ENCODE measurements at places on chromosomes 12 and 14.

DNA sequence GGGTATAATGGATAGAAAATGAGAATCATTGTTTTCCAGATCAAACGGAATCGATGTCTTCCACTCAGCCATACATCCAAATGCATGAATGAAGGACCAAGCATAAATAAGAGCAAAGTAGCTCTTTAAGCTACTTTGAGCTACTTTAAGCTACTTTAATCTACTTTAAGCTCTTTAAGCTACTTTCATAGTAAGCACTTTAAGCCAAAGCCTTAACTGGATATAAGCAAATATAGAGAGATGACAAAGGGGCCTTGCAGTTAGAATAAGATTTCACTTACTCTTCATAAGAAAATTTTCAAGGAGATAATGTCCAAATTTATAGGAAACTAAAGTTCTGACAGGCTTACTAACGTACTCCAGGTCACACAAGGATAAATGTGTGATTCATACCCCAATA is 355.6 kb upstream of the KITLG start:
- no peak for DNase-seq

- DNase-seq: no peak
Observed at GRCh38 chr12:27451036-27451825, 4.7 kb downstream of the SMCO2 start.

- no peak for DNase-seq
Observed at GRCh38 chr14:69505338-69506240, 21.1 kb downstream of the PLEKHD1 start.

DNA sequence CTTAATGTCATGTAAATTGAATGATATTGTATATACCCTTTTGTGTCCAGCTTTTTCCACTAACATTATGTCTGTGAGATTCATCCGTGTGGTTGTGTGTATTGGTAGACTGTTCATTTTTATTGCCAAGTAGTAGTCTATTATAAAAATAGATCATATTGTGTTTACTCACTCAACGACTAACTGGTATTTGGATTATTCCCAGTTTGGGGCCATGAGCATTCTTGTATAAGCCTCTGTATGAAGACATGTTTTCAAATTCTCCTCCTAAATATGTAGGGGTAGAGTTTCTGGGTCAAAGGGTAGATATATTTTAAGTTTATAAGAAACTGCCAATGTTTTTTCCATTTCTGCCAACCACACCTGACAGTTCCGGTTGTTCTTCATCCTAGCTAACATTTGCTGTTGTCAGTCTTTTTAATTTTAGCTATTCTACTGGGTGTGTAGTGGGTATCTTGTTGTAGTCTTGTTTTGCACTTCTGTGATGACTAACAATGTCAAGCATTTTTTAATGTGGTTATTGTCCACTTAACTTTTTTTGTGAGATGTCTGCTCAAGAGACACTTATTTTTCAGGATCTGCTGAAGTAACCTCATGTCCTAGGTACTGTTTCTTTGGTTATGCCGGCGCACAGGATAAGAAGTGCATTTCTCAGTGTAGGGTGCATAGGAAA is 93.2 kb downstream of the DACT1 start:
- no peak for DNase-seq

DNA sequence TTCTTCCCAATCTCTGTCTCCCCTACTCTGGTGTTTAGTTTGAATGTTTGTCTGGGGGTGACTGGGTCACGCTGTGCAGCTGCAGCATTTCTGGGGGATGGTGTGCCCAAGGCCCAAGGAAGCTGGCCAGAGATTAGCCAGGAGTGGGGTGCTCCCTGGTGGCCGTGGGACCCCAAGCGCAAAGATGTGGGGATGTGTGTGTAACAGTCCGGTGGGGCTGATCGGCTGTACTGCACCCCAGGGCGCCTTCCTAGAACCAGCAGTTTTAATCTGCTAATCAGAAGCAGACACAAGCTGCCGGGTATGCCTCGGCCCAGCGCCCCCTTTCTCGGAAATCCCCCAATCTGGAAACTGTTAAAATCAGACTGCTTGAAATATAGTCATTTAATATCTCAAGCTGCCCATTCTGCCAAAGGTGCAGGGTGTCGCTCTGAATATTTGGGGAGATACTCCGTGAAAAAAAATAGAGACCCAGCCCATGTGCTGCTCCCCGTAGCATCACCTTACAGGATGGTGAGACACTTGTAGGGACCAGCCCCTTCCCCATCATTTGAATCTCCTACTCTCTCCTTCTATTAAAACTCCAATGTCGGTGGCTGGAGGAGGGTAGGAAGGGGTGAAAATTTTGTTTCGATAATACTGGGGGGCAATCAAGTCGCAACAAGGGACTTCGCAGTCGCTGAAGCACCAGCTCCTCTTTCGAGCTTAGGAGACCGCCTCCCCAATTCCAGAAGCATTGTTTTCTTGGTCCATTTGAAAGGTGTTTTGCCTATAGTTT is 4.3 kb downstream of the HOXC9 start:
- DNase-seq: no peak

- DNase-seq: no peak
Observed at GRCh38 chr12:88142610-88142991, 494 bp downstream of the TMTC3 start.

GRCh38 chr12:103791350-103791920 is 49.6 kb downstream of the NT5DC3 start:
- DNase-seq: no peak

- DNase-seq: no peak
Observed at GRCh38 chr14:67680941-67681340, 6.5 kb upstream of the VTI1B start.

- DNase-seq: no peak
Observed at GRCh38 chr12:107129315-107129930, 36.1 kb upstream of the CRY1 start.

DNA sequence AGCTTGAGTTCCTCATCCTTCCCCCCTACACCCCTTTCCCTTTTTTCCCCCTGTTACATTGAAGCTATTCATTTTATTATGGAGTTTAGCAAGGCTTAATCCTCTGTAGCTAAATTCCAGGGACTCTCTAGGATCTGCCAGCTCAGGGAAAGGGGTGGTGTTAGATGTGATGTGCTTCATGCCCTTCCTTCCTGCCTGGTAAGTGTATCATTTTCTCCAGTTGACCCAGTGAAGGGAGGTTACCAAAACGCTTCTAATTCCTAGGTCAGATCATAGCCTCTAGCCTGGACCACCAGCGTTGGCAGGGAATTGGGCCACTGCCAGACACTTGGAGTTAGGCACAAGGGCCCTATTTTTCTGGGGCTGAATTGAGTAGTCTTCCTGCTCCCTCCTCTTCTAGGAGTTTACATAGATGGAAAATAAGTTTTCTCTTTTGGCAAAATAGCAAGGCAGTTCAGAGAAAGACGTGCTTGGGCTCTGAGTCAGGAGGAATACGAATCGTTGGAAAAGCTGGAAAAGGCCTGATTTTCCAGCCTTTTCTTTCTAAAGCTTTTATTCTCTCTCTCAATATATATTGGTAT is 88.3 kb downstream of the NPAS3 start:
- DNase-seq: peak; percentile 30

- no peak for DNase-seq
Observed at GRCh38 chr14:23580948-23581281, 2.3 kb upstream of the JPH4 start.

GRCh38 chr14:73462815-73463214 is 4.5 kb upstream of the NUMB start:
- no peak for DNase-seq

GRCh38 chr12:64039281-64039871 is 182.7 kb downstream of the KICS2 start:
- no peak for DNase-seq

GRCh38 chr12:1497161-1497560 is 97.2 kb downstream of the FBXL14 start:
- DNase-seq: no peak

DNA sequence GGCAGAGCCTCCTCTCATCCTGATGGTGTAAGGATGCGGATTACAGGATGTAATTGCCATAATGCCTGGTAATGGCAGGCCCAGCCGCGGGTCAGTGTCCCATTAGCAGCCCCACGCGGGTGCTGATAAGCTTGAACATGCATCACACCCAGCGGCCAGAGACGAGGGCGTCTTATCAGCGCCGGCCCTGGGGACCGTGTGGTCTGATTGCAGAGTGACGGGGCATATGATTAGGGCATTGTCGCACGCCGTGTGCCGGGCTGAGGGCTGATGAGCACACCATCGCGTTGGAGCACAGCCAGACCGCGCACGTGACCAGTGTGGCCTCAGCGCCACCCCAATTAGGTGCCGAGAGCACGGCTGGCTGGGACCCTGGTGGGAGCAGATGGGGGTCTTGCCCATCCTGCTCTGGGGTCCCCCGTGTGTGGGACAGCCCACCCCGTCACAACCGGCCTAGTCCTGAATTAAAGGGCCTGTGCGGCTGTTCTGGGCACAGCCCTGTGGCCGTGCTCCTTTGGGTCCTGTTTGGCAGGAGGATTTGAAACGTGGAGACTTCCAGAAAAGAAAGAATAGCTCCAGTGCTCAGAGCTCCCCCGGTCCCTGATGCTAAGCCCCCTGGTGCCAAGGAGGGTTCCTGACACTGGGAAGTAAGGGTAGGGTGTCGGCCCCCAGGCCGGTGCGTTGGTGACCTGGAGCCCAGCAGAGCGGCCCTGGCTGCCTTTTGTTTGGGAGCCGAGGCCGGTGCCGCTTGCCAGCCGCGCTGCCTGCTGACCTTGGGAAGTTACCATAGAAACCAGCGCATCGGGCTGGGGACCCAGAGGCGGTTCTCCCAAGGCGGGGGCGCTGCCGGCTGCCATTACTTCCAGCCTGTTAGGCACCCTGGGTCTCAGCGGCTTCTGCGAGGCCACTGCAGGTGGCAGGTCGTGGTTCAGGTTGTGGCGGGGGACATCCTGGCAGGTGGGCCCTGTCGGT is 20.7 kb downstream of the KIF26A start:
- DNase-seq: peak; percentile 62

DNA sequence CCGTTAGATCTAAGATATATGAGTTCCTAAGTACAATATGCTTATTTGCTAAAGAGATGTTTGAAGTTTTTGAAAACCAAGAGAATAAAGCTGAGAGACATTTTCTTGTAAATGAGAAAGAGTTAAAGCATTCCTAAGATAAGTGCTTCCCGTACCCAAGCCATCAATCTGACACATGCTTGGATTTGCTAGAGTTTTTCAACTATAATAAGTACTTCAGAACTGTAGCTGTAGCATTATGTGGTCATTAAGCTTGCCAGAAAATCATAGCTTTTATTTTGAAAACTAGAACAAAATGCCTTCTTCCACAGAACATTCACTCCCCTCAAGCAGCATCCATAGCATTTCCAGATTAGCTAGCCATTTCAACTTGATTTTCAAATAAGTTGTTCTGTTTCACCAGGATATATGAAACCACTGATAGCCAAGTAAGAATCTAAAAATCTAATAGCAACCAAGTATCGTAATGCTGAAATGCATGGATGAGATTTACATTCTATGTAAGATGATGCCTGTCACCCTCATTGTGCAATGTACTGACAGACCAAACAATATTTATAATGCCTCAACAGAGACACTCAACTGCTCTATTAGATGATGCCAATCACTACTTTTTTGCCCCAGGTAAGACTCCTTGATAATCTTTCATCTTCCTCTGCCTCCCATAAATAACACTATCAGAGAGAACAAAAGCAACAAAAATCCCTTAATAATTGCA is 8.0 kb downstream of the SNW1 start:
- DNase-seq: no peak

- DNase-seq: no peak
Observed at GRCh38 chr12:47277972-47278448, 198.3 kb upstream of the AMIGO2 start.

DNA sequence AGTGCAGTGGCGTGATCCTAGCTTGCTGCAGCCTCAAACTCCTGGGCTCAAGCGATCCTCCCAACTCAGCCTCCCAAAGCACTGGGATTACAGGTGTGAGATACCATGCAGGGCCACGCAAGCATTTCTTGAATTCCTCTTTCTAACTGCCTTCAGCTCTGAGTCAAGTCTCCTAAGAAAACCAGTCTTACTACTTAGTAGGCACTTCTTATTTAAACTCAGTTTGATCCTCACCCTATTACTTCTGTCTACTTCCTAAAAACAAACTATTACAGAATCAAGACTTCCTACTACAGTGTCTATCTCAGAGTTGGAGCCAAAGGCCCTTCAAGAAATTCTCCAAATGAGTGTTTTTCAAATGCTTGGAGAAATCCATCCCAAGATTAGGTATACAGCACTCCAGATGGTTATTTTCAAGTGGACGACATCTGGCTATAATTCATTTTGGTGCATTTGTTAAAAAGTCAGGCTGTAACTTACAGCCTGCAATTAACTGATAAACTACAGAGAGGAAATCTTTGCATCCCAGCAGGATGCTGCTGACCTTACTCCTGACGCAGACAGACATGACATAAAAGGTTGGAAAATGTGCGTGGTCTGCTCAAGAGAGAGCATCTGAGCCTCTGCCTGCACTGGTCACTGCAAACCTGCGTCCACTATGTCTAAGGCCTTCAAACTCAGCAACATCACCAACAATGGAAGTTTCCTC is 34.7 kb downstream of the SSH1 start:
- DNase-seq: no peak

DNA sequence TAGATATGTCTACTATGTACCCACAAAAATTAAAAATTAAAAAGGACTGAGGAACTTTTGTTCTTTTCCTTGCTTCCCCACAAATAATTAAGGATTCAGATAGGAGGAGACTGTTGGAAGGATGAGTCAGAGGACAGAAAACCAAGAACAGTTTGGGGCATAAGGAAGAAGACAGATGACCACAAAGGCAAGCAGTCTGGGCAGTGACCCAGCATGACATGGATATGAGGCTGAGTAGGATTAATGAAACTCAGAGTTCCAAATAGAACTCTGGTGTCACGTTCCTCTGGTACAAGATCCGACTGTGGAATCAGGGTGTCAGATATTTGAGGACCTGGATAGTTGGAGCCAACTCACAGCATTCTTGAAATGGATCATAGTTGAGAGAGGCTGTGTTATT is 89.3 kb upstream of the SLC38A4 start:
- DNase-seq: no peak

DNA sequence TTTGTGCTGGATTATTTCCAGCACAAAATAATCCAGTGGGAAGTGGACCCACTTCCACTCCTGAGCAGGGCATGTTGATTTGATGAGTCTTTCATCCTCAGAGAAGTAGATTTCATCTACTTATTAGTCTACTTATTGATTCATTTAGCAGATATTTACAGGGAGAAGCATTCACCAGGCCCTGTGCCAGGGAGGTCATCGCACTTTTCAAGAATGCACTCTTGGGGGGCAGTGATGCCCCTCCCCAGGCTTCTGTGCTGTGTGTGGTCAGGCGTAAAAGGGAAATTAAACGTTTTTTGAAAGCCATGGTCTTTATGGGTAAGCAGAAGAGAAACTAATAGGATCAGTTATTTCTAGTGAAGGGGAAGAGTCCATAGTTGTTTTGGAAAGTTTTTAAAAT is 610.7 kb upstream of the TMEM132C start:
- no peak for DNase-seq

DNA sequence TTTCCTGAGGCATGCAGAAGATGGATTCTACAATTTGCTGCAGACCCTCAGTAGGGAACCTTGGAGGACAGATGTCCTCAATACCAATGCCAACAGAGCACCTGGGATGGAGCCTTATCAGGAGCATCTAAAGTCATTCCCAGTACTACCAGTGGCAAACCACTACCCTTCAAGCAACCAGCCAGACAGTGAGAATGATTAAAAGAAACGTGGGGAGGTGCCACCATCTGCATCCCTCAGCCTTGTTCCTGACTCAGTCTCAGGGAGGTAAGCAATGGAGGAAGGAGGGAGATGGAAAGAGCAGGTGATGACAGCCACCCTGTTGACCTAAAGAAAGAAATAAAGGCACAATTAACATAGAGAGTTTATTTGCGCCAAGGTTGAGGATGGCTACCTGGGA is 175.2 kb upstream of the GRIN2B start:
- no peak for DNase-seq
